ENCODE measurements at places on chromosomes 16 and 17. TPM values are rescaled to one million over a fixed set of nuclear protein-coding genes. Genes with fewer than 3 reads are reported as not detected.

DNA sequence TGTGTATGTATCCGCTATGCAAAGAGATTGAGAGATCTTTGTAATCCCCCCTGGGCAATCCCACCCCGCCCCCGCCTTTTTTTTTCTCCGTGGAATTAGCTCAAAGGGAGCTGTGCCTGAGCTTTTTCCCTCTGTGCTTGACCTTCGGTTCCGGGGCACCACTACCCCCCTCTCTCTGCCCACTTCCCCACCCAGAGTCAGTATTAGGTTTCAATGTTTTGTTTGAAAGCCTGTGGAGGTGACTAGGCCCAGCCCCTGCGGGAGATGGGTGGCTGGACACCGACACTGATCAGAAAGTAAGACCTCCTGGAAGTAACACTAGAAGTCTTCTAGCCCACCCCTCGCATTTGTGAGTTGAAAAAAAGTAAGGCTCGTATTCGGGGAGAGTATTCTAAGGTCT, 7.0 kb downstream of the CBLN1 start:
- DNase-seq = no peak

Gene NETO2
- total RNA-seq = 0.28 TPM

GRCh38 chr17:9676820-9677310, 31.5 kb downstream of the USP43 start:
- DNase-seq = no peak

DNA sequence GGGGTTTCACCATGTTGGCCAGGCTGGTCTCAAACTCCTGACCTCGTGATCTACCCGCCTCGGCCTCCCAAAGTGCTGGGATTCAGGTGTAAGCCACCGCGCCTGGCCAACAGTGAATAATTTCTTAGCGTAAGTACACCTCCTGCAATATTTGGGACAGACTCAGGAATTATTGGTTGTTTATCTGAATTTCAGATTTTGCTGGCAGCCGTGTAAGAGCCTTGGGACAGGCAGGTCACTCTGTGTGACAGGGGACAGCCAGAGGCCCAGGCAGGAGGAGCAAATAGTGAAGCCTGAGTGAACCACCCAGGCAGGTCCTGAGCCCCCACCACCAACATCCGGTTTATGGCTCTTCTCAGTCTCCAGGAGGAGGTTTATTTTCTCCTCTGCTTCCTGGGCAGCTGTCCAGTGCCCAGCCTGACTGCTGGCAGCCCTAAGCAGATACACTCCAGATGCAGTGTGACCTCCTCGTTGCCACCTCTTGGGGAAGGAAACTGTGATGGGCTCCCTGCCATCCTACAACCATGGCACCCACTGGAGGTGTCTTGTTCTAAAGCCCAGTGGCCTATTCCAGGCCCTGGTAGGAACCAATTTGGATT, 26.2 kb upstream of the ADORA2B start:
- peak; percentile 91 for DNase-seq

DNA sequence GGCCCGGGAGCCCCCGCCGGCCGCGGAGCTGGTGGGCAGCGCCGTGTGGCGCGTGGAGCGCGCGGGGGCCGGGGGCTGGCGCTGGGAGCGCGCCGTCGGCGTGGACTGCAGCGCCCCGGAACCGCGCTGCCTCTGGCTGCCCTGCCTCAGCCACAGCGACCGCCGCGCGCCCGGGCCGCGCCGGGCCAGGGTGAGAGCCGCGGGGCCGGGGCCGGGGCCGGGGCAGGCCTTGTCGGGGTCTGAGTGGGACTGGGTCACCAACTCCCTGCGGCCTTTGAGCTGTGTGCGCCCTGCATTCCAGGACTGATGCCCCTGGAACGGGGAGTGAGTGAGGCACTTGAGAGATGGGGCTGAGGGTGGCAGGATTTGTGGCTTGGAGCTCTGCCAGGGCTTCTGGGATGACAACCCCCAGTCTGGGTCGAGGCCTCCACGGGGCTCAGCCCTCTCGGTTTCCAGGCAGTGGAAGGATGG, 25.7 kb downstream of the ARHGAP23 start:
- DNase-seq = no peak

- no peak for DNase-seq
Observed at GRCh38 chr17:48149787-48150463, 42.4 kb downstream of the SNX11 start.

DNA sequence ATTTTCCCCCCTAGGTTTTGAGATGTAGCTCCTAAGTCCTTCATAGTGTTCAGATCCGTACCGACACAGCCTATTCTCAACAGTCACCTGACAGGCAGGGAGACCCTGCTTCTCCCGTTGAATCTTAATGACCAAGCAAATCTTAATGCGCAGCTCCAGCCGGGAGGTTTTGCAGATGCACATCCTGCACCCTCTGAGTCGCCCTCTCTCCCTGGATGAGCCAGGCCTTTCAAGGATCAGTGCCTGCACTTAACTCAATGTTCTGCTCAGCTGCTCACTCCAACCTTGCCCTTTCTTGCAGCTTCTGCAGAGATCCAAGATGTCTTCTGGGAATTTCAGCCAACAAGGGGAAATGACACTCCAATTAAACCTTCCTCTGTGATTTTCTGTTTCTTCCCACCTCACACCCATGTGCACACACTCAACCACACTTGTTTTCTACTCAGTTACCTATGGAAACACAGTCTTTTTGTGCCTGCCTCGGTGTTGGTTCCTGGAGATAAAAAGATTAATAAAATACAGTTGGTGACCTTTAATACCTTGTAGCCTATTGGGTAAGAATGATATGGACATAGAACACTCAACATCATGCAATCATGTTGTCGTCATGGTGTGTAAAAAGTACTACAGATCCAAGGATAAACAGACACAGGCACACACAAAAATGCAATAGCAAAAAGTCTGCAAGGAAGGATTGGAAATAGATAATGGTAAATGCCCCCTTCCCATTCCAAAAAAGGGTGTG, 76.9 kb upstream of the DYNLRB2 start:
- DNase-seq = no peak

Data from sigmoid colon (tissue), 7 donors.